ENCODE measurements at places on chromosomes 2 and 18. TPM values are rescaled to one million over a fixed set of nuclear protein-coding genes. Genes with fewer than 3 reads are reported as not detected.

GRCh38 chr2:219087361-219087760 lies 26.6 kb upstream of the IHH start:
- DNase-seq = no peak

GRCh38 chr2:45435316-45435715 lies 175.8 kb downstream of the SRBD1 start:
- no peak for DNase-seq

DNA sequence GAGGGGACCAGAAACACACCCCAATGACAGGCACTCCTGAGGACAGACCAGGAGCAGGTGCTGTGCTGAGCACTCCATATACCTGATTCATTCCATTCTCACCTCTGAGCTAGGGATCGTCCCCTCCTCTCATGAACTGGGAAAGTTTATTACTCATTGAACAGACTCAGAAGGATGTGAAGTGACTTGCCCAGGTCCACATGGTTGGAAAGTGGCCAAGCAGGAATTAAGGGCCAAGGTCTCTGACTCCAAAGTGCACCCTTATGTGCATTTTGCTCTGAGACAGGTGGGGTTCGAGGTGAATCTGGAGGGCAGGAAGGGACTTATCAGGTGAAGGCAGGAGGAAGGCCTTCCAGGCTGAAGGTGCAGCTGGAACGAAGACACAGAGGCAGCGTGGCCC lies 25.1 kb upstream of the PLB1 start:
- no peak for DNase-seq

DNA sequence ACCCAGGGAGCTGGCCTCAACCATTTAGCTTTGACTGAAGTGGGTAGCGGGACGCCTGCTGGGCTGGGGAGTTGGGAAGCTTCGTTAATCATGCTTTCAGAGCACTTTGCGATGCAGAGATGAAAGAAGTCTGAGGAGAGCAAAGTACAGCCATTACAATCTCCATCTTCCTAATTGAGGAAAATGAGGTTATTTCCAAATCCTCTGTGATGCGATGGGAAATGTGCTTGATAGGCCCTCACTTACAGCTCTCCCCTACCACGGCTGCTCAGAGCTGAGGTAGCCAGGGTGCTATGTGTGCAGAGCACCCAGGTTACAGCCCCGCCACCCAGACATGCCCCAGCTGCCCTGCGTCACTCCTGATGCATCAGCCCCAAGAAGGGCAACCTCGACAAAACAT lies 326.5 kb upstream of the KLHL29 start:
- DNase-seq = no peak

DNA sequence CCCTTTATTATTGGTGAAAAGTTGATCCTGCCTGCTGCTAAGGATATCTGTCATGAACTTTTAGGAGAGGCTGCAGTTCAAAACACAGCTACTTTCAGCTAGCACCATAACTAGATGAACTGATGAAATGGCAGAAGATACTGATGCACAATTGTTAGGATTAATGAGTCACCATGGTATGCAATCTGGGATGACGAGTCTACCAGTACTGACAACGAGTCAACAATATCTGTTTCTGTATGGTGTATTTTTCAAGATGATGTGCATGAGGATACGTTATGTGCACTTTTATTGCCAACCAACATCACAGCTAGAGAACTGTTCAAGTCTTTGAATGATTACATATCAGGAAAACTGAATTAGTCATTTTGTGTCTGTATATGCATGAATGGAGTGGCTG lies 68.7 kb downstream of the NETO1 start:
- no peak for DNase-seq

GRCh38 chr2:237563816-237564215 lies 2.6 kb upstream of the PRLH start:
- no peak for DNase-seq

GRCh38 chr2:170814533-170815230 lies 2.0 kb upstream of the GAD1 start:
- DNase-seq = no peak

- no peak for DNase-seq
Observed at GRCh38 chr18:22723773-22724172, 209.4 kb upstream of the RBBP8 start.

DNA sequence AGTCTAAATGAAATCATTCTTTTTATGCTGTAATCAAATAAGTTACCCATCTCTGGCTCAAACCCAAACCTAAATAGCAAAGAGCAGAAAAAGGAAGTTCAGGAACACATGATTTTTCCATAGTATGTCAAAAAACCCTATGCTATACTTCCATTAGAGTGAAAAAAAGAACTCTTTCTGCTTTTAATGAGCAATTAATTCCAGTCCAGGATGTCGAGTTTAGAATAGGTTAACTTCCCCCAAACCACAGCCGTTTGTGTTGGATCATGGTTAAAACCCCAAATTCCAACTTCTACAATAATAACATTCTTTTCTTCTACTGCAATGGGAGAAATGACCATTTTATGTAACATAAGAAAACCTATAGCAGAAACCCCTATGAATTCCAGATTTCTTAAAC lies 171.1 kb upstream of the NRP2 start:
- DNase-seq = no peak

Gene DSC2
- 19.6 TPM for total RNA-seq

Gene CHST9
- total RNA-seq = 7.5 TPM

Gene CRACDL
- 0.15 TPM for total RNA-seq
